Activated CD4-positive, alpha-beta memory T cell treated with anti-CD3 and anti-CD28 coated beads for 36 hours (primary cell): ENCODE measurements at places on chromosomes 5 and 9. TPM values are rescaled to one million over a fixed set of nuclear protein-coding genes. Genes with fewer than 3 reads are reported as not detected.

PCDHB4 gene
- total RNA-seq = not detected

TMEM171 gene
- not detected for total RNA-seq

FOXD4 gene
- total RNA-seq = not detected

ZDHHC11B gene
- total RNA-seq = 0.67 TPM

TOPORS gene
- total RNA-seq = 15.4 TPM

ADGRV1 gene
- total RNA-seq = not detected
